AML-193 (cell line): ENCODE measurements at places on chromosomes 12 and 14.
A peak's percentile ranks its signal among the peaks of the same experiment; 100 is the strongest.

DNA sequence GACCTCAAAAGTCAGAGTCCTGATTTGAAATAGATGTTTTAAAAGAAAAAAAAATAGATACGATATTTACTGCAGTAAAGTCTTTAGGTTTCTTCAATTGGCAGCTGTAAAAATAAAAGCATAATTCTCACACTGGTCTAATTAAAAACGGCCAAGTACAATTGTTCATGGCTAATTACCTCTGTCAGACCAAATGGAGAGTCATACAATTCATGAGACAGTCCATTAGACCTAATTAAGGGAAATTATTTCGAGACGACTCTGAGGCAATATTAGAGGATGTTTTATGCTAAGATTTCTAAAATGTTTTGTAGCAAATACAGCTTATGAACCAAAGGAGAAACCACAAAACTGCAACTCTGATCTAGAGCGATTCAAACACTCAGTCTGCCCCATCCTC lies 131.3 kb downstream of the PHLDA1 start:
- DNase-seq: no peak

GRCh38 chr12:108204117-108204987 lies 75.3 kb downstream of the WSCD2 start:
- no peak for DNase-seq

GRCh38 chr12:130254461-130255276 lies 83.0 kb upstream of the PIWIL1 start:
- DNase-seq: no peak

- DNase-seq: no peak
Measured at GRCh38 chr12:127239781-127240180, 1027.2 kb upstream of the TMEM132C start.

GRCh38 chr14:92439537-92440344 lies 73.8 kb upstream of the RIN3 start:
- DNase-seq: no peak

DNA sequence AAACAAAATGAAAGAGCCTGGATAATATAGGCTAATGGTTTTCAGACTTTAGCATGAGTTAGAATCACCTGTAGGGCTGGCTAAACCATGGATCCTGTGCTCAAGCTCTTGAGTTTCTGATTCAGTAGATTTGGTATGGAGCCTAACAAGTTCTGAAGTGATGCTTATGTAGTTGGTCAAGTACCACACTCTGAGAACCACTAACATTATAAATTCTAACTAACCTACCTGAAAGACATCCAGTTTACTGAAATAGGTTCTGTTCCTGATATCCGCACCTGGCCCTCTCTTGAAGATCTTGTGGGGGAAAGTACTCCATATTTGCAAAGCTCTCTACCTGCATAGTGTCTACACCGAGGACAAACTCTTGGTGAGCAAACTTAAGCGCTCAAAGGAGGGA lies 59.4 kb upstream of the VSX2 start:
- no peak for DNase-seq

- no peak for DNase-seq
Measured at GRCh38 chr12:111443086-111443485, 37.4 kb downstream of the SH2B3 start.

- DNase-seq: no peak
Measured at GRCh38 chr14:29814156-29815015, 113.3 kb downstream of the PRKD1 start.

GRCh38 chr12:85509857-85510256 lies 229.8 kb downstream of the ALX1 start:
- no peak for DNase-seq

DNA sequence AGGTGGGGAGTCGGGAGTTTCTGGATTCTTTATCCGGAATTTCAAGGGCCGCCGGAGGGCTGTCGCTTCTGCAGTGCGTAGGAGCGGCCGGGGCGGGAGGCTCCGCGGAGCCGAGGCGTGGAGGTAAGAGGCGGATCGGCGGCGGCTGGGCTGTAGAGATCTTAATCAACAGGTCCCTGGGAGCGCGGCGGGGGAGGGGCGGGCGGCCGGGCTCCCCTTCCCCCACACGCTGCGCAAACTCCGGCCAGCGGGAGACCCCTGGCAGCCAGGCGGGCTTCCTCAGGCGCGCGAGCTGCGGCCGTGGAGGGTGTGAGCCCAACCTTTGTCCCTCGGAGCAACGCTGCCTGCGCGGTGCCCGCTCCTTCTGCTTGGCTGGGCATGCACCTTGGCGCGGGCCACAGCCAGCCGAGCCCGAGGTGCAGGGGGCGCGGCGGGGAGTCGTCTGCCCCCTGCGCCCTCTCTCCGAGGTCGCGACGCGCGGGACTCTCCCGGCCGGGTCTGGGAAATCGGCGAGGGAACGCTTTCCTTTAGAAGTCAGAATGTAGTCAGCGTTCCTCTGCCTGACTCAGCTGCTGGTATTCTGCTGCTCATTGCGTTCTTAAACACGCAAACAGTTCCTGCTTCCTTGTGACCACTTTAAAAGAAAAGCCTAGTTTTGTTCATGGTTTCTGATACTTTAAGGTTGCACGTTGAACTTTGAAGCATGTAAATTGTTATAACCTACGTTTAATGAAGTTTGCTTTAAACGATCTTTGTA lies at the start of gene PALS1:
Gene PALS1 (plus strand): TSS at position 25 of the 757 bp plus-strand sequence. CDS start 37,736 bp downstream, outside the sequence.
- DNase-seq: no peak

DNA sequence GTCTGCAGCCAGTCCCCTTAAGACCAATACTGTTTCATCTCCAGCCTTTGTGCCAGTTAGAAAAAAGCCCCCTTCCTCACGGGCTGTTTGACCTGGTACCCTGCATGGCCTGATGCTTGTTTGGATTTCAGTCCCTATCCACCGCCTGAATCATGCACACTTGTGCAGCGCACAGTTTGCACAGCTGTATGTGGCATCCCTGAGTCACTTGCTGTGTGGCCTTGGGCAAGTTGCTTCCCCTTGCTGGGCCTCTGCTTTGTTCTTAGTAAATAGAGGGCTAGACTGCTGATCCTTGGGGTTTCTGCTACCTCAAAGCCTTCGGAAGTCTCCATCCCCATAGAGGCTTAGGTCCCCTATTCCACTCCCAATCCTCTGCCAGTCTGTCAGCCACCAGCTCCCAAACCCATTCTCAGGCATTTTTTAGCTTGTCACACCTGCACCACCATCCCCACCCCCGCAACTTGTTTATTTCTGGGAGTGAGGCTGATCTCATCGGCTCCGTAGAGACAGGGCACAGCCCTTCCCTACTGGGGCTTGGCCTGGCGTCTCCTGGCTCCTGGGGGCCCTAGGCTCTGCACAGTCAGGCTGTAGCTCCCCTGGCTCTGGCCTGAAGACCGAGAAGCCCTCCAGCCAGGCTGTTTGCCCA lies 8.8 kb downstream of the KRT80 start:
- DNase-seq: no peak

- peak; percentile 80 for DNase-seq
Measured at GRCh38 chr14:61475316-61475715, 153.9 kb downstream of the PRKCH start.

GRCh38 chr14:64563696-64564095 lies 13.9 kb downstream of the PPP1R36 start:
- DNase-seq: no peak

- DNase-seq: no peak
Measured at GRCh38 chr12:112243255-112244110, 118.1 kb downstream of the TRAFD1 start.

DNA sequence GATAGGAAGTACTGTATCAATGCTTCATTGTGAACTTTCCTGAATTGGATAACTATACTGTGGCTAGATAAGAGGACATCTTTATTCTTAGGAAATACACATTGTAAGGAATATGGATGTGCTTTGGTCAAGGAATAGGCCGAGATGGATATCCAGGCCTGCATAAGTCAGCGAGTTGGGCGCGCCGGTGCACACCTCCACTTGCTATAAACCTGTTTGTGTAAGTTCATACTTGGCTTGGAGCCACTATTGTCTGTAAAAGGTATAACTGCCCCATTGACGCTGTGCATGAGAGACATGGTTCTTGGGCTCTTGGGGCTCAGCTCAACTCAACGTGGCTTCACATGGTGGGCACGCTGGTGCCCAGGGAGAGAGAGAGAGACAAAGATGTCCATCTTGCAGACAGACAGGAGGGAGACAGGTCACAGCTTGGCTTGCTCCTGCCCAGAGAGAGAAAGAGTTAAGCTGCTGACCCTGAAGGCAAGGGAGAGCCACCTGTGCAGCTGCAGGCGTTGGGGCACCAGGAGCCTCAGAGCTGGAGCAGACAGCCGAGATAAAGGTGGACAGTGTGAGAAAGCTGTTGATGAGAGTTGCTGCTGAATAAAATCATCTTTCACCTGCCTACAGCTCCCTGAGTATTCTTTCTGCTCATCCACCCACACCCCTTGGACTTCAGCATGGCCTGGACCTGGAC lies 34.1 kb upstream of the COCH start:
- DNase-seq: no peak

GRCh38 chr14:39957290-39957689 lies 525.1 kb upstream of the FBXO33 start:
- no peak for DNase-seq

DNA sequence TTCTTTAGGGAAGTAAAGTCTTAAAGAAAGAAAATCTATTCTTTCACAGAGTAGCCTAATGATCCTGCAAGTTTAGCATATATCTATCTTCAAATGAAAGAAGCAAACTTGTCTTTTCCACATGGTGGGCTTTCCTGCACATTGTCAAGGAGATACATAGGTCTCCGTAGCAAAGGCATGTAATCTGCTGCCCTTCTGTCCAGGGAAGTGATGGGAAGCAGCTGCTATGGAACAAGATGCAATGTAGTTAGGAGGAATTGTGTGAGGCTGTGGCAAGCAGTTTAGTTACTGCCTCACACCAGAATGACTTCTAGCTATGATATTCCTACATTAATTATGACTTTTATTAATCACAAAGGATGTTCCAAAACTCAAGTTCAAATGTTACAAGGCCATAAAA lies 174.4 kb downstream of the PDZRN4 start:
- DNase-seq: no peak

DNA sequence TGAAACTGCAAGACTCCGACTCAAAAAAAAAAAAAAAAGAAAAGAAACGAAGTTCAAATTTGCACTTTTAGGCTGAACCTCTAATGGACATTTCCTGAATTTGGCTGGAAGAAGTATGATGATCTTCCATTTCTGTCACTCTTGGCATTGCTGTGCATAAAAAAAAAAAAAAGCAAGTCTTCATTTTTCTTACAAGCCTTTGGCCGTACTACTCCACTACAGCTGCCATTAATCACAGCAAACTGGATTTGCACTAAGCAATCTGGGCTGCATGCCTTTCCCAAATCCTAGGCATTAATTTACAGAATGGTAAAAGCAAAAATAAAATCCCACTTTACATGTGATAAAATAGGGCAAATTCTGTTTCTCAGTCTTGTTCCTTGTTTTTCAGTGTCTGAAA lies 7.1 kb downstream of the CSRP2 start:
- DNase-seq: no peak

GRCh38 chr14:36570065-36570464 lies 12.3 kb downstream of the NKX2-8 start:
- DNase-seq: no peak

DNA sequence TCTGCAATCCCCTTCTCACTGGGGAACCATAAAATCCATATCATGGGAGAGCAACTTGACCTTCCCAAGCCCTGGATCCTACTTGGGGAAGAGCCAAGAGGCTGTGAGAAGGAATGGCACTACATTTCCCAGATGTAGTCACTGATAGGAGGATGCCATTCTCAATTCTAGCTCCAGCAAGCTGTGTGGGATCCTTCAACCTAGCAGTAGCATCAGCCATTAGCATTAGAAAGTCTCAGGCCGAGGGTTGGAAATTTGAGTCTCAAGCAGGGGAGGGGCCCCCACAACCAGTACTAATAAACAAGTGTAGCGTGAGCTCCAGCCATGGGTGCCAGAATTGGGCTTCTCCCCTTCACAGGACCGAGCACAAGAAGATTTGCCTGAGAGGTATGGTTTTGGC lies 84.3 kb upstream of the NELL2 start:
- no peak for DNase-seq

GRCh38 chr14:76908834-76909233 lies 82.6 kb downstream of the LRRC74A start:
- DNase-seq: peak; percentile 90

- DNase-seq: no peak
Measured at GRCh38 chr12:53696655-53697331, 20.9 kb upstream of the ATP5MC2 start.

- peak; percentile 42 for DNase-seq
Measured at GRCh38 chr14:77378701-77379100, 1.5 kb downstream of the SAMD15 start.

GRCh38 chr12:92028441-92028709 lies 117.3 kb downstream of the BTG1 start:
- DNase-seq: no peak

DNA sequence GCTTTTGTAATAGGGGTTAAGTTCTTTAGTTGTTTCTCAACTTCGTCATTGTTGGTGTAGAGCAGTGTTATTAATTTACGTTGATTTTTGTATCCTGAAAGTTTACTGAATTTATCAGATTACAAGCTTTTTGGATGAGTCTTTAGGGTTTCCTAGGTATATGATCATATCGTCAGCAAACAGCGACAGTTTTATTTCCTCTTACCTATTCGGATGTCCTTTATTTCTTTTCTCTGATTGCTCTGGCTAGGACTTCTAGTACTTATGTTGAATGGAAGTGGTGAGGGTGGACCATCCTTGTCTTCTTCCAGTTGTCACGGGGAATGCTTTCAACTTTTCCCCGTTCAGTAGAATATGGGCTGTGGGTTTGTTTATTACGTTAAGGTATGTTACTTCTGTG lies 37.8 kb downstream of the AEBP2 start:
- DNase-seq: no peak

GRCh38 chr12:5197131-5197530 lies 153.5 kb downstream of the KCNA5 start:
- DNase-seq: no peak

DNA sequence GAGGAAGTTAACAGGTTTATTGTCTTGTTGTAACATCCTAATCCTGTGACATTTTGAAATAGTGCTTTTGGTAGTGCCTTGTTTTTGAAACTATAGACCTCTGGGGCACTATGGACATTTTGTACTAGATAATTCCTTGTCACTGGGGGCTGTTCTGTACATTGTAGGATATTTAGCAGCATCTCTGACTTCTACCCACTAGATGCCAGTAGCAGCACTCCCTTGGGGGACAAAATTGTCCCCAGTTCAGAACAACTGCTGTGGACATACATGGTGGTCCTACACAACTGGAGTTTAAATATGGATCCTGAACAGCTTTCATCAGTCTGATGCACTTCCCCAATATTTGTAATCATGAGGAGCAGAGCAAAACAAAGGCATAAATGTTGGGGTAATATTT lies 264.7 kb downstream of the RAD51B start:
- DNase-seq: no peak

DNA sequence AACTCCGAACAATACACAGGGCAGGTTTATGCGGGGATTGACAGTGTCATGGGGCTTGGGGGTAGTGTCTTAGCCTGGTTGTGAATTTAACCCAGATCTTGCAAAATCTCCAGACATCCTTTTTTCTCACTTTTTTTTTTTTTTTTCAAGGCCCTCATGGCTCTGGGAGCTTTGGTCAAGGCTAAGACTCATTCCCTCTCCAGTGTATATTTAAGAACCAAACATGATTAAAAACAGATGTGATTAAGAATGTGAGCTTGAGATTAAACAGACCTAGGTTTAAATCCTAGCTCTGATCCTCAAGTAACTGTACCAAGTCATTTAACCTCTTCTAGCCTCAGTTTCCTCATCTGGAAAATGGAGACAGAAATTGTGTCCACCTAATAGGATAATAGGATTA lies 151.7 kb upstream of the FUT8 start:
- no peak for DNase-seq

- DNase-seq: no peak
Measured at GRCh38 chr14:29803045-29803444, 124.6 kb downstream of the PRKD1 start.

- no peak for DNase-seq
Measured at GRCh38 chr12:56718636-56719035, 6.5 kb downstream of the NACA start.
